ENCODE measurements at places on chromosomes 11 and 22. TPM values are rescaled to one million over a fixed set of nuclear protein-coding genes. Genes with fewer than 3 reads are reported as not detected.

The GATD1 gene
- total RNA-seq: 51.5 TPM

The FAM180B gene
- 0.31 TPM for total RNA-seq

The OR2AT4 gene
- total RNA-seq: not detected

GRCh38 chr11:128390246-128390645 lies 197.1 kb downstream of the ETS1 start:
- no peak for DNase-seq
- H3K4me3 ChIP-seq: no peak overlapping the region
- H3K36me3 ChIP-seq: no peaks in the 10 kb centered on the region
- no peaks in the 10 kb centered on the region for H3K4me1 ChIP-seq
- H3K27me3 ChIP-seq: no peaks in the 10 kb centered on the region

GRCh38 chr11:76666408-76666807 lies 4.1 kb downstream of the LRRC32 start:
- H3K4me3 ChIP-seq: no peak overlapping the region
- no peaks in the 10 kb centered on the region for H3K36me3 ChIP-seq
- H3K27ac ChIP-seq: no peak overlapping the region
- H3K27me3 ChIP-seq: peaks cover 2% of the 10 kb centered on the region
- peak; percentile 46 for DNase-seq

DNA sequence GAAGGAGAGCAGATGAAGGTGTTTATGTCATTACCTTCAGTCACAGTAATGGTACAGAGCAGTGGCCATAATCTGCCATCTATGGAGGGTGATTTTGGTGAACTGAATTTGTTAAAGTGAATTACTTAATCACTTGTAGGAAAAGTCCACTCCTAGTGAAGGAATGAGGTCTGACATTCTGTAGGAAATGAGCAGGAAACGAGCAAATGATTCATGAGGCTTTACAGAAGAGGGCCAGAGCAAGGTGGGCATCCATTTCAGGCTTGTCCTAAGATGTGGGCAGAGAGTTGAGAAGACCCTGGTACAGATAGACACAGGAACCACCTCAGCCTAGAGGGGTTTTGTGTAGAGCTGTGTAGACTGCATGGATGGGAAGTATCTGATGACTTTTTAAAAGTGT lies 6.0 kb upstream of the SGSM3 start:
- no peak overlapping the region for H3K4me3 ChIP-seq
- no peak for DNase-seq
- no peaks in the 10 kb centered on the region for H3K27me3 ChIP-seq
- H3K4me1 ChIP-seq: no peaks in the 10 kb centered on the region
- H3K36me3 ChIP-seq: peaks cover 74% of the 10 kb centered on the region

- H3K4me1 ChIP-seq: 0 out of 2 replicates have a peak, but pooled peaks cover 2% of the 10 kb centered on the region
- peak overlapping the region; percentile 74 for H3K4me3 ChIP-seq
- H3K27me3 ChIP-seq: no peaks in the 10 kb centered on the region
- peak; percentile 99 for DNase-seq
- no peak overlapping the region for H3K27ac ChIP-seq
These were observed 2.8 kb upstream of the LZTR1 start for GRCh38 chr22:20979243-20979809.

DNA sequence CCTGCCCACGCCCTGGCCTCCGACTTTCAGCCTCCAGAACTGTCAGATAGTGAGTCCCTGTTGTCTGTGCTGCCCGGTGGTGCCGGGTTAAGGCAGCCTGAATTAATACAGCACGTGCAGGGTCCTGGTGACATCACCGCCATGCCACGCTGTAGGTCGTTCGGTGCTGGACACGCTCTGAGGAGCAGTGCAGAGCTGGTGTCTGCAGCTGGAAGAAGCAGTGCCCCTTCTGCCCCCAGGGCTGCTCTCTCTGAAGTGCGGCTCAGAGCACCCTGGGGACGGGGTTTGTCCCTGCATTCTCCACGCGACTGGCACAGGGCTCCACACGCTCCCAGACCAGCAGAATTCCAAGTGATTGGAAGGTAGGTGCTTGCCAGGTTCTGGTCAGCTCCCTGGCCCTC lies 831.5 kb downstream of the TBC1D22A start:
- H3K4me3 ChIP-seq: no peak overlapping the region
- no peaks in the 10 kb centered on the region for H3K27me3 ChIP-seq
- no peaks in the 10 kb centered on the region for H3K4me1 ChIP-seq
- DNase-seq: no peak

The MMP10 gene
- total RNA-seq: 0.20 TPM

DNA sequence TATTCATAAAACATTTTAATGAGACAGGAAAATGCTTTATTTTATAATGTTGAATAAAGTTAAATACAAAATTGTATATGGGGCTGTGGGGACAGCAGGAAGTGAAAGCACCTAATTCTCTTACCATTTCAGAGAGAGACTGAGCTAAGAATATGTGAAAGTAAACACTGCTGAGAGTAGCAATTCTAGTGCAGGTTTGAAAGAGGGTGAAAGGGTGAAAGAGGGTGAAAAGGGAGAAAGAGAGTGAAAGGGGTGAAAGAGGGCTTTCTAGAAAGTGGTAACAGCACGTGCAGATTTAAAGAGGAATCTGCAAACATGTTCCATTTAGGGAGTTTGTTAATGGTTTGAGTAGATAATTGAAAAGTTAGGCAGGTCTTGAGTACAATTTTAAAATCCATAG lies 652.0 kb upstream of the CCDC90B start:
- DNase-seq: no peak
- no peaks in the 10 kb centered on the region for H3K27me3 ChIP-seq
- no peaks in the 10 kb centered on the region for H3K36me3 ChIP-seq
- no peak overlapping the region for H3K4me3 ChIP-seq
- no peaks in the 10 kb centered on the region for H3K4me1 ChIP-seq

GRCh38 chr22:38540701-38541100 lies 29.3 kb downstream of the DMC1 start:
- no peaks in the 10 kb centered on the region for H3K4me1 ChIP-seq
- H3K36me3 ChIP-seq: peaks cover 21% of the 10 kb centered on the region
- H3K4me3 ChIP-seq: no peak overlapping the region
- no peaks in the 10 kb centered on the region for H3K27me3 ChIP-seq

The TNNT3 gene
- total RNA-seq: not detected

The THAP7 gene
- 24.6 TPM for total RNA-seq

The POU2AF2 gene
- not detected for total RNA-seq

GRCh38 chr11:4084406-4085125 lies 10.0 kb upstream of the RRM1 start:
- H3K4me3 ChIP-seq: no peak overlapping the region
- no peaks in the 10 kb centered on the region for H3K36me3 ChIP-seq
- no peaks in the 10 kb centered on the region for H3K4me1 ChIP-seq
- H3K27me3 ChIP-seq: no peaks in the 10 kb centered on the region
- H3K27ac ChIP-seq: no peak overlapping the region

The TUB gene
- 14.9 TPM for total RNA-seq

The GRM5 gene
- total RNA-seq: not detected

DNA sequence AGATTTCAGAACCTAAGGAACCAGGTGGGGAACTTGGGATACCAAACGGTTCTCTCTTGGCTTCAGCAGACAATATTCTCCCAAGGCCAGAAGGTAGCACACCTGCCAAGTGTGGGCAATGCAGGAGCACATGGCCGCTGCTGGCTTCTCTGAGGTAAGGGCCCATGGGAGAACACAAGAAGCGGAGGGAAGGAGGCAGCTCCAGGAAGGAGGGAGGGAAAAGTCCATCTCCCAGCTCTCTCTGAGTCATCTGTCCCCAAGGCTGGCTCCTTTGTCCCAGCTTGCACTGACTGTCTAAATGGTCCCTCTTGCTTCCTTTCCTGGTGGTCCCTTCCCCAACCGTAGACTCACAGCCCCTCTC lies 557.9 kb upstream of the CADM1 start:
- H3K4me1 ChIP-seq: peaks cover 5% of the 10 kb centered on the region
- H3K36me3 ChIP-seq: no peaks in the 10 kb centered on the region
- no peaks in the 10 kb centered on the region for H3K27me3 ChIP-seq
- DNase-seq: no peak
- no peak overlapping the region for H3K4me3 ChIP-seq
- no peak overlapping the region for H3K27ac ChIP-seq

The FZD4 gene
- 4.5 TPM for total RNA-seq

GRCh38 chr11:11641581-11641980 lies 19.8 kb upstream of the GALNT18 start:
- H3K27ac ChIP-seq: no peak overlapping the region
- H3K4me1 ChIP-seq: no peaks in the 10 kb centered on the region
- no peak overlapping the region for H3K4me3 ChIP-seq
- no peaks in the 10 kb centered on the region for H3K36me3 ChIP-seq

The PGA5 gene
- 0.33 TPM for total RNA-seq

DNA sequence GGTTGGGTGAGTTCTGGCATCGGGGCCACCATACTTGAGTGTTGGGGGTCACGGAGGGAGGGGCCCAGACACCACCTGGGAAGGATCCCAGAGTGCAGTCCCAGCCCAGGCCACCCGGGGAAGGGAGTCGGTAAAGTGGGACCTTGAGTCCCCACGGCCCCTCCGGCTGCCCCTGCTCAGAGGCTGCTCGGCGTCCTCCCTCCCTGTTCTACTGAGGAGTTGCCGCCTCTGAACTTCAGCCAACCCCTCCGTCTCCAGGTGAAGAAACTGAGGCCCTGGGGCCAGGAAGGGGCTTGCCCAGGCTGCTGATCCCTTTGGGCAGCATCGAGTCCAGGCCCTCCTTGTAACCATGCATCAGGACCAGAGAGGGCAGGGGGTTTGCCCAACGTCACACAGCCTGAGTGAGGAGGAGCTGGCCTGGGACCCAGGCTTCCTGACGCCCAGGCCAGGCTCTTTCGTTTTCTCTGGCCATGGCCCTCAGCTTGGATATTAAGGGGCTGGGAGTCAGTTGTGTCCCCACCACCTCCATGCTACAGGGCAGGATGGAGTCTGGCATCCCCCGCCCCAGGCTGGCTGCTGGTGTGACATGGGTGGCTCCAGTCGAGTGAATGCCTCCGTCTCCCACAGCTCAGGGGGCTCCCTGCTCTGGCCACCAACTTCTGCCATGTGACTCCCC lies 1.3 kb downstream of the PARVG start:
- no peaks in the 10 kb centered on the region for H3K36me3 ChIP-seq
- H3K27ac ChIP-seq: no peak overlapping the region
- no peaks in the 10 kb centered on the region for H3K27me3 ChIP-seq
- H3K4me1 ChIP-seq: no peaks in the 10 kb centered on the region
- DNase-seq: no peak

GRCh38 chr22:26536056-26536761 lies 23.9 kb upstream of the TFIP11 start:
- no peak for DNase-seq
- no peaks in the 10 kb centered on the region for H3K27me3 ChIP-seq
- H3K27ac ChIP-seq: no peak overlapping the region
- H3K36me3 ChIP-seq: peaks cover 73% of the 10 kb centered on the region
- no peaks in the 10 kb centered on the region for H3K4me1 ChIP-seq

DNA sequence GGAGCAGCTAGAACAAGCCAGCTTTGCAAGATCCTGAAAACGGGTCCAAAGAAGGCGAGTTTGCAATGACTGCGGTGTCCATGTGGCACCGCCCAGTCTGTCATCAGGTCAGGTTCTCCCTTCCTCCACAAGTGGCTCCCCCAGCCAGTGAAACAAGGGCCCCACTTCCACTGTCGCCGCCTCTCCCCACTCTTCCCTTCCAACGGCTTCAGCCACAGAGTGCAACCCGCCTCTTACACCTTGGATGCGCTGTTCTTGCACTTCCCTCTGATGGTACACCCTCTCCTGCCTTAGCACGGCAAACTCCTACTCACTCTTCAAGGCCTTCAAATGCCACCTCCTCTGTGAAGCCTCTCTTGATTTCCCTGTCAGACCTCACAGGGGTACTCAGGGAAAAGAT lies 10.8 kb upstream of the TCF20 start:
- DNase-seq: peak; percentile 14
- H3K27ac ChIP-seq: no peak overlapping the region
- H3K36me3 ChIP-seq: peaks cover 8% of the 10 kb centered on the region
- no peak overlapping the region for H3K4me3 ChIP-seq
- H3K27me3 ChIP-seq: peaks cover 10% of the 10 kb centered on the region
- no peaks in the 10 kb centered on the region for H3K4me1 ChIP-seq

DNA sequence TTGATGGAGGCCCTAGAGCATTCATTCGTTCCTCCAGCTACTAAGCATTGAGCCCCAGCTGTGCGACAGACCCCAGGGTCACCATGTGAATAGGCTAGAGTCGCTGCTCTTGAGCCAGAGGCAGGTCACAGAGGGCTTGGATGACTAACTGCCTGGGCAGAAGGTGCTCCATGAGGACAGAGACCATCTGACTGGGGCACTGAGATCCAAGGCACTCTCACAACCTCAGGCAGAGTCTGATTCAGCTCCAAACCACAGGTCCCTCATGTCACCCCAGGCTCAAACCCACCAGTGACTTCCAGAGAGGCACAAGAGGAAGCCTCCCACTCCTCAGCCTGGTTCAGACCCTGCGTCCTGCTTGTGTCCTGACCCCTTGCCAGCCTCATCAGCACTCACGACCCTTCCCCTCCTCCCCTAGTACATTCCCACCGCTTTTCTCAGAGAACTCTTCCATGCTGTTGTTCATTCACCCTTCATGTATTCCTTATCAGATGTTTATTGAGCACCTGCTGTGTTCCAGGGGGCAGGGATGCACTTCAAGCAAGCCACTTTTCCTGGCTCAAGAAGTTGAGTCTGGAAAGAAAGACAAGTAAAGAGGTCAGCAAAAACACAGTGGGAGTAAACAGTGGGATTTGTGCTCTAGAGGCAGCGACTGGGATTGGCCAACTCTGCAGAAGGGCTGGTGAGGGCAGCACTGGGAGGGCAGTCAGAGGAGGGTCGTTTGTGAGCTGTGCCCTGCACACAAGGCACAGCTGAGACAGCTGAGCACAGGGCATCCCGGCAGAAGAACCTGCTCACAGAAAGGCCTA lies 9.3 kb downstream of the OAF start:
- peaks cover 15% of the 10 kb centered on the region for H3K27me3 ChIP-seq
- no peak for DNase-seq
- no peaks in the 10 kb centered on the region for H3K4me1 ChIP-seq
- no peak overlapping the region for H3K4me3 ChIP-seq

DNA sequence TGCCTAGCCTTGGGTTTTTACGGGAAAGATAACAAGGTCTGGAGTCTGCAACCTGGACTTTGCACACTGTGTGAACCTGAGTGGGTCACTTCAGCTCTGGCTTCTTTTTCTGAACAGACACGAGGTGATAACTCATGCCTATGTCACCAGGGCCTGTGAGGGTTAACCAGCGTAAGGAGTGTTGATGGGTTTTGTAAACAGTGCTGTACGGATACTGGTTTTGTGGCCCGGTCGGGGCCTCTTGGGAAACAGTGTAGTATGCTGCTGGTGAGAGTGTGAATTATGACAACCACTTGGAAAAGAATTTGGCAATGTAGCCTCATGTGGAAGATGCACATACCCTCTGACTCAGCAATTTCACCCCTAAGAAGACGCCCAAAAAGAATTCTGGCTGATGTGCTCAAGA lies 266.8 kb downstream of the MN1 start:
- no peaks in the 10 kb centered on the region for H3K27me3 ChIP-seq
- H3K4me1 ChIP-seq: no peaks in the 10 kb centered on the region
- no peak overlapping the region for H3K4me3 ChIP-seq
- H3K36me3 ChIP-seq: no peaks in the 10 kb centered on the region
- no peak overlapping the region for H3K27ac ChIP-seq
- DNase-seq: no peak

The KRTAP5-10 gene
- total RNA-seq: not detected

The NLRP10 gene
- total RNA-seq: not detected

DNA sequence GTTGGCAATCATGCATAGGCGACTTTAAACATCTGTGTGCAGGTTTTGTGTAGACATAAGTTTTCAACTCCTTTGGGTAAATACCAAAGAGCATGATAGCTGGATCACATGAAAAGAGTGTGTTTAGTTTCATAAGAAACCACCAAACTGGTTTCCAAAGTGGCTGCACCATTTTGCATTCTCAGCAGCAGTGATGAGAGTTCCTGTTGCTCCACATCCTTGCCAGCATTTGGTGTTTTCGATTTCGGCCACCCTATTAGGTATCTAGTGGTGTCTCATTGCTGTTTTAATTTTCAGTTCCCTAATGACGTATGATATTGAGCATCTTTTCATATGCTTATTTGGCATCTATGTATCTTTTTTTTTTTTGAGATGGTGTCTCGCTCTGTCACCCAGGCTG lies 62.8 kb upstream of the CCND1 start:
- no peaks in the 10 kb centered on the region for H3K36me3 ChIP-seq
- H3K27me3 ChIP-seq: no peaks in the 10 kb centered on the region
- no peak for DNase-seq
- no peak overlapping the region for H3K4me3 ChIP-seq
- H3K27ac ChIP-seq: no peak overlapping the region
